NCI-H2081 treated with DMSO at 0.1 percent for 48 hours (cell line): ENCODE measurements at places on chromosomes 7 and 10.

- no peak for DNase-seq
Measured at GRCh38 chr7:3928727-3929515, 627.9 kb downstream of the SDK1 start.

DNA sequence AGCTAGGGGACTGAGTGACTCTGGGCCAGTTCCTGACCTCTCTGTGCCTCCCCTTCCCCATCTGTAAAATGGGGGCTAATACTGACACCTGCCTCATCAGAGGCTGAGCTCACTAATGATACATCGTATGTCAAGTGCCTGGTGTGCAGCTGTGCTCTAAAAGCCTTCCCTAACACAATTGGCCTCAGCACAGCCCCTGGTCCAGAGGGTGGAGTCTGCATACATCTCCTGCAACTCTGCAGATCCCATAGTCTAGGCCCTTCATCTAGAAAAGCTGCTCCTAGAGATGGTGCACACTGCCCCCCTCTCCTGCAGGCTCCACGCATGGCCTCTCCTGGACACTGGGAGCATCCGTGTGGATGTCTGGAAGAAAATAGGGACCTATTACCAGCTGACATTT, 255.0 kb downstream of the RPS24 start:
- DNase-seq = no peak

- no peak for DNase-seq
Measured at GRCh38 chr10:24707445-24707844, 16.2 kb downstream of the ARHGAP21 start.

DNA sequence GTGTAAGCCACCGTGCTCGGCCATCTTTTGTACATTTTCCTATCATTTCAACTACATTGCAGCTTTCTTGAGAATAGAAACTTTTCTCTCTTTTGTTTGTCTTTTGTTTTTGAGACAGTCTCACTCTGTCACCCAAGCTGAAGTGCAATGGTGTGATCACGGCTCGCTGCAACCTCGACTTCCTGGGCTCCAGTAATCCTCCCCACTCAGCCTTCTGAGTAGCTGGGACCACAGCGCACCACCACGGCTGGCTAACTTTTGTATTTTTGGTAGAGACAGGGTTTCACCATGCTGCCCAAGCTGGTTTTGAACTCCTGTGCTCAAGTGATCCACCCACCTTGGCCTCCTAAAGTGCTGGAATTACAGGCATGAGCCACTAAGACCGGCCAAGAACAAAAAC, 31.3 kb upstream of the DAGLB start:
- no peak for DNase-seq

DNA sequence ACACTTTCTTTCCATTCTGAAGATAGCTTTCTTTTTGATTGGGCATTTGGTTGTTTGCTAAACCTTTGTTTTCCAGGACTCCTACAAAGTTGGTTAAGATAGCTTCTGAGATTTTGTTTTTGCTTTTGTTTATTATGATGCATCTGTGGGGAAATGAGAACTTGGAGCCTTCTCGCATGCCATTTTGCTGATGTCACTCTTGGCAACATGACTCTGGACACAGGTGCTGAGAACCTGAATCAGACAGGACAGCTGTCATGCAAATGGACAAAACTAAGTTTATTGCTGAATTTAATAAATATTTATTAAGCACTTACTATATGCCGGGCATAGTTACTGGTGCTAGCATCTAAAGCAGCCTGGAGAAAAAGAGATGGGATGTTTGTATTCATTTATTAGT, 274.1 kb downstream of the ZEB1 start:
- no peak for DNase-seq

DNA sequence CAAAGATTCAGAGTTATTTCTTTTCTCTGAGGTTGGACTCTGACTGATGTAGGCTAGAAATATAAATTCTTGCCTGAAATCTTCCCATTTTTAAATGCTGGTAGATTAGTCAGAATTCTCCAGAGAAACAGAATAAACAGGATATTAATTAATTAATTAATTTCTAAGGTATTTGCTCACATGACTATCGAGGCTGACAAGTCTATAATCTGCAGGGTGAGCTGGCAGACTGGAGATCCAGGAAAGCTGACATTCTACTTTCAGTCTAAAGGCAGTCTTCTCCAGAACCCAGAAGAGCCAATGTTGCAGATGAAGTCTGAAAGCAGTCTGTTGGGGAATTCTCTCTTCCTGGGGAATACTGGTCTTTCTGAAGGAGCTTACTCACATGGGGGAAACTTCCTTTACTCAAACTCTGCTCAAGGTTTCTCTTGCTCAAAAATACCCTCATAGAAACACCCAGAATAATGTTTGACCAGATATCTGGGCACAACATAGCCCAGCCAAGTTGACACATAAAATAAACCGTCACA, 189.7 kb downstream of the KIF20B start:
- no peak for DNase-seq

DNA sequence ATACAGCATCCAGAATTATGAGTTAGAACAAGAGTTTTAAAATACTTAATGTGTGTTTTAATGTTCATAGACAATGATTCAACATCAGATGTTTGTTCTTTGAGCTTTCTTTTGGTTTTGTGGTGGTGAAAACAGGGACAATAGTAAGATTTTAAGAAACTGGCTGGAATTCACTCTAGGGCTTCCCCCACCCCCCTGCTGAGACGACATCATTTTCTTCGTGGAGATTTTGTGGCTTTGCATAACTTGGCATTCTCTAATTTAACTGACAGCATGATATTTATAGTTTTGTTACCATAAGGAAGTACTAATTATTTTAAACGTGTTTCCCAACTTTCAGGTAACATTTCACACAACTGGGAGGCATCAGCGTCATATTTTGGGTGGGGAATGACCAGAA, 184.1 kb downstream of the BICC1 start:
- no peak for DNase-seq

- no peak for DNase-seq
Measured at GRCh38 chr7:32891043-32891799, at the start of gene KBTBD2. Gene KBTBD2 (minus strand): TSS chr7:32891760. CDS start chr7:32879604, 12,156 bp downstream.

GRCh38 chr7:155136619-155137243, 66.6 kb downstream of the HTR5A start:
- DNase-seq = no peak

DNA sequence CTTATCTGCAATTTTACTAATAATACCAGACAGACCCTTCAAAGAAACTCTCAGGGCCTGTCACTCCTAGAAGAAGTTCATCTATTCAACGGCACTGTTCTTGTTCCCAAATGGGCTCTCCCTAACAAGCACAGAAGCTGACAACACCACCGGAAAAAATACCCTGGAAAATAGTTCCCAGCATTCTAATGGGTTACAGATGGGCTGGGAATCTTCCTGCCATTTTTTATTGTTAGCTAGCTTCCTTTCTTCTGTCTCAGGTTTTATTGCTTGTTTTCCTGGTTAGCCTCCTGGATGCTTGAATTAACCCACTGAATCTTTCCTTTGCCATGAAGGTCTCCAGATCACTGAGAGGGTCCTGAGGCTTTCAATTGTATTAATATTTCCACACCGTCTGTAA, 689.8 kb upstream of the NRP1 start:
- no peak for DNase-seq

- no peak for DNase-seq
Measured at GRCh38 chr10:26095781-26096180, 120.8 kb upstream of the GAD2 start.

DNA sequence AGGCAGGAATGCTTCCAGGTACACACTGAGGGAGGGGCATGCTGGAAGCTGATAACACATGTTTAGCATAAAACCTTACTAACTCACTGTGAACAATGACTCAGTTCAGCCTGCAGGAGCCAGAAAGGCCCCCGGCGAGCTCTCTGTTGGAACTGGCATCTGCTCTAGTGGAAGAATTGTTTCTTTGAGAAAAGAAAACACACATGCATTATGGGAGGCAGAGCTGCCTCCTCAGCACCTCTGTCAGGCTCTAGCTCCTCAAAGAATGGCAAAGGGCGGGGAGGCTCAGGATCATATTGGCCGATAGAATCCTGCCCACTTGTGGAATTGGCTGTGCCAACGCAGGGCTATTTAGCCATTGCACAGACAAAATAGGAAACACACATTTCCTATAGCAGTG, 338.3 kb downstream of the CXCL12 start:
- no peak for DNase-seq

DNA sequence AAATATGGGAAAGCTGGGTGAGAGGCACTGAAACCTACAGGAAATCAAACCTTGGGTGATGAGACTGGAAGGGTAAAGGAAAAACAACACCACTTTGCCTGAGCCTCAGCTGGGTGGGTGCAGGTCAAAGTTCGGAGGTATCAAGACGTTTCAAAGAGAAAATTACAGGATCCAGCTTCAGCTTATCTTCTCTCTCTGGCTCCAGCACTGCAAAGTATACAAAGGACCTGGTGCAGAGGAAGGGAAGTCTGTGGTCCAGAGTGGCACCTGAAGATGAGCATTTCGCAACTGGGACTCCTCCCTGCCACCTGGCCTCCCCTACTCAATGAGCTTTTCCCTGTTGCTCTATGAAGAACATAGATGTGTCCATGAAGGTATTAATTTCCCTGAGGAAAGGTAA, 6.4 kb upstream of the FXYD4 start:
- no peak for DNase-seq

- no peak for DNase-seq
Measured at GRCh38 chr7:80154656-80155333, 20.2 kb downstream of the GNAI1 start.

DNA sequence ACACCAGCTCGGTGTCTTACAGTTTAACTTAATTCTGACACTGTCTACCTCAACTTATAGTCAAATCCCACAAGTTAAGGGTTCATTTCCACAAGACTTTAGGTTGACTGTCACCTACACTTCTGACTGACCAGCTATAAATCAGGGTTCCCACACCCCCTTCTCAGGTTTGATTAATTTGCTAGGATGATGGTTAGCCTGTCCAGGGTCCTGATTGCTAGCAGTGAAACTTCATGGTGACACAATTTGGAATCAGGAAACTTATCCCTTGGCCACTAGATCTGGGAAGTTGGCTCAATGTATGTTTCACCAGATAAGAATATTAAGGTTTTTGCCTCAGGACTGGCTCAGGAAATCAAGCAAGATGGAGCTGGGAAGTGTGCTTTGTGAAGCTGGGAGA, 2.8 kb upstream of the RSU1 start:
- no peak for DNase-seq

DNA sequence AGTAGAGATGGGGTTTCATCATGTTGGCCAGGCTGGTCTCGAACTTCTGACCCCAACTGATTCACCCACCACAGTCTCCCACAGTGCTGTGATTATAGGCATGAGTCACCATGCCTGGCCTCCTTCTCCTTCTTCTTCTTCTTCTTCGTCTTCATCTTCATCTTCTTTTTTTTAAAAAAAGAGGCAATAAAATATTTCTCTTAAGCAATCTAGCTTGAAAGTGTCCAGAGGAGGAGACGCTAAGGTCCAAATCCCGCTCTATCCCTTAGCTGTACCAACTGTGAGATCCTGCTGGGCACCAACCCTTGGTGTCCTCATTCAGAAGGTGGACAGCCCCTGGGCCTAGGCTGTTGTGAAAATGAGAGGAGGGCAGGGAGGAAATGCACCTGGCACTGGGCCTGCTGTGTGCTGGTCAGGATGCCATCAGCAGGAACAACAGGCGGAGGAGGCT, 13.9 kb upstream of the PSAP start:
- no peak for DNase-seq
